ENCODE measurements at places on chromosomes 16 and 17.

DNA sequence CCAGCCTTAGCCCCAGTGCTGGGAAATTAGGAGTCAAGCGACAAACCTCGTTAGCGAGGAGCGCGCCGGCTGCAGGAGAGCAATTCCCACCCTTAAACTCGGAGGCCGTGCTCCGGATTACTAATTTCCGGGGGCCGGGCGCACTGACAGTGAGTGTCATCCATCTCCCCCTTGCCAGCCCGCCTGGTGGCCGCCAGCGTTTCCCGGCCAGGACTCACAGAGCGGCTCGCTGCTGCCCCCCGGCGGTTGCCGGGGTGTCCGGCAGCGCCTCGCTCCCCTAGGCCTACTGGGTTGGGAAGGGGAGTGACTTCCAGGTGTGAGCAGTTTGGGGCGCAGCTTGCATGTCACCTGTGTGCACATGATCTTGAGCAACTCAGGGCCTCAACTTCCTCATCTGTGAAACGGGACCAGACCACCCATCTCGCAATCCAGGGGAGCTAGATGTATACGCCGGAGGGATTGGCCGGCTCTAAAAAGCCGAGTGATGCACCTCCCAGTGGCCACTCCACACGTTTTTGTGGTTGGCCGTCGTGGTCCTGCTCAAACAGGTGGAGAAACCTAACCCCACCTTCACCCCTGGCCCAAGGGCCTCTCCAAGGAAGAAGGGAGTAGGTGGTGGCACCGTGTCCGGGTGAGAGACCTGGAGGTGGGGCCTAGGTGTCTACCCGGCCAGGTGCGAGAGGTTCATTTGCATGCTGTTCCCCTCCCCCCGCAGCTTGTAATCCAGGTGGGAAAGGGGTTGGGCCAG, 2.5 kb upstream of the GSE1 start:
- DNase-seq = peak; percentile 89

DNA sequence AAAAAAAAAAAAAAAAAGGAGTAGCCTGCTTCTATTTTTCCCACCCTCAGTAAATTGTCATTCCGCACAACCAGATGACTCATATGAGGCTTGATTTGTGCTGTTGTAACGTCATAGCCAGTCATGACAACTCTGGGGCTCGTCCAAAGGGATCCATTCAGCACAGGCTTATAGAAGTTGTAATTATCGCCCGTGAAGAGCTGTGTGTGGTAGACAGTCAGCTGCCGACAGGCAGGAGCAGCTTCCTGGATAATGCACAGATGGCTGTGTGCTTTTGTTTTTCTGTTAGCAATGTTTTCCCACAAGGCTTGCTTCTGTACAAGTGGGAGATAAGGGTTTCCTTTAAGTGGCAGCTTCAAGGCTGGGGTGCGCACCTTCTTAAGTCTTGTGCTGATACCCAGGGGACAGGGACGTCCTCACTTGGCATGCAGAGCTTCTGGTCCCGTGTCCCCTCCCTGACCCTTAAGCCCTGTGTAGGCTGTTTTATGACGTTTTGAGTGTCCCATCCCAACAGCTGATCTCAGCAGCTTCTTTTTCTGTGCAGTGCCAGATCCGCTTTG, 26.0 kb downstream of the SNX29 start:
- no peak for DNase-seq

DNA sequence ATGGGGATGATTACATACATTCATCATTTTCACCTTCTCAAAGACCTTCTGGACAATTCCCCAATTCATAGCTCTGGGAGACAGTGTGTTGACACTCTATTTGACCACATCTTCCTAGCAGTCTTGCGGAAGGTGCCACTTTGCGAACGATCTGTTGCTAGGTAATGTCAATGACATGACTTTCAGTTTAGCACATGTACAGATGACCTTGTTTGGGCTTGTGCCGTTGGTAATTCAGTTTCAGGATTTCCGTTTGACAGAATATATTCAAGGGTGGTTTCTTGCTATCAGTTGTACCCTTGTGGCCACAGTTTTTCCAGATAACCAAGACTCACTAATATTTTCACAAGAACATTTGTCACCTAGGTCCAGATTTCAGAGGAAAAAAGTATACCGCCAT, 478.2 kb downstream of the WWOX start:
- DNase-seq = no peak

- DNase-seq = no peak
Measured at GRCh38 chr17:33396818-33397217, 103.7 kb upstream of the ASIC2 start.

DNA sequence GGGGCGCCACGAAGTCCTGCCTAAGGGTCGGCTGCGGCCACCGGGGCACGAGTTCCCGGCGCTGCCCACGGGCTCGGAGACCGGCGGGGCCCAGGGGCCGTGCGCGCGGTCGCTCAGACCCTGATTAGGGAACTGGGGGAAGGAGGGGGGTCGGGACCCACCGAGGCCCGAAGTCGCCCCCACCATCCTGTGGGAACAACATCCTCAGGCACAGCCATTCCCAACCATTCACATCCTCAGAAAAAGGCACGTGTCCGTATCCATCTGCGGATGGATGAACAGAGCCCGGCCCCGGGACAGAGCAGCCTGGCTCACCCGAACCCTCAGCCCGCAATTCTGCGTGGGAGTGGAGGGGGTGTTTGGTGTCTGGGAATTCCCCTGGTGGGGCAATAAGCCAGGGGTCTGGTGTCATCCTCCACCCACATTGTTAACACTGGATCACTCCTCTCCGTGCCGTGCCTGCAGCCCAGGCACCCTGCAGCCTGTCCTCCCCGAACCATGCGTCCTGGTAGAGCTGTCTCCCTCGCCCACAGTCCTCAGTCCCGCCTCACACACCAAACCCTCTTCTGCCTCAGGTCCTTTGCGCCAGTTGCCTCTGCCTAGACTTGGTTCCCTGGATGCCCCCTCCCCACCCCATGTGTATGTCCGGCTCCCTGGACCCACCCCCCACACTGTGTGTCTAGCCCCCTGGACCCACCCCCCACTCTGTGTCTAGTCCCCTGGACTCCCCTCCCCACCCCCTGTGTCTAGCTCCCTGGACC, 789 bp upstream of the CCDC57 start:
- DNase-seq = peak; percentile 75

DNA sequence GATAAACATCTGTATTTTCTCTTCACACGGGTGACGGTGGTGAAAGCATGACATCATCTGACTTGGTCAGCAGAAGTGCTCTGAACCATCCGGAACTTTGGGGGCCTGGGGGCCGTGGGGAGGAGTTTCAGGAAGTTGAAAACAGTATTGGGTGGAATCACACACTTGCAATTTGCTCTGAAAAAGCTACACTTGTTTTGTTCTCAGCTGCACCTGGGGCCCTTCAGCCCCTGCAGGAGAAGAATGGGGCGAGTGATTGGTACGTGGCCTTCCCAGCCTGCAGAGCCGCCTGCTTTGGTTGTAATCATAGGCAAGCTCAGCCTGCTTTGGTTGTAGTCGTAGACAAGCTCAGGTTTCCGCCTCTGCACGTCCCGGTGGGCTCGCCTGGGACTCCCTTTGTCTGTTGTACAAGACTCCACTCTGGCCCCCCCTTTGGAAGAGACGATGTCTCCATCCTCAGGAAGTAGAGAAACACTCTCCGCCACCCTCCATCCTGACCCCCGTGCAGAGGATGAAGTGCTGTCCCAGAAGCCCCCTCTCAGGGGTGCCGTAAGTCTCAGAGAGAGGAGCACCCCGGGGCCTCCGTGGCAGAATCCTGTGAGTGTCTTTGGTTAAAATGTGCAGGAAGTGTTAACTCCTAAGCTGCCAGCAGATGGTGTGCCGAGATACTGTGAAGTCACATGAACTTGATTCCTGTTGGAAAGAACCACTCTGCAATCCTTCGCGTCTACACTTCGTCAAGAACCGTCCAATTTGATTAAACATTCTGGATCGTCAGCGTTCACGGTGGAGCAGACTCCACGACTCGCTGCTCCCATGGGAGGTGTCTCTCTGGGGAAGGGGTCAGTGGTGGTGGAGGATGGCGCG, 5.4 kb downstream of the BANP start:
- DNase-seq = peak; percentile 79

DNA sequence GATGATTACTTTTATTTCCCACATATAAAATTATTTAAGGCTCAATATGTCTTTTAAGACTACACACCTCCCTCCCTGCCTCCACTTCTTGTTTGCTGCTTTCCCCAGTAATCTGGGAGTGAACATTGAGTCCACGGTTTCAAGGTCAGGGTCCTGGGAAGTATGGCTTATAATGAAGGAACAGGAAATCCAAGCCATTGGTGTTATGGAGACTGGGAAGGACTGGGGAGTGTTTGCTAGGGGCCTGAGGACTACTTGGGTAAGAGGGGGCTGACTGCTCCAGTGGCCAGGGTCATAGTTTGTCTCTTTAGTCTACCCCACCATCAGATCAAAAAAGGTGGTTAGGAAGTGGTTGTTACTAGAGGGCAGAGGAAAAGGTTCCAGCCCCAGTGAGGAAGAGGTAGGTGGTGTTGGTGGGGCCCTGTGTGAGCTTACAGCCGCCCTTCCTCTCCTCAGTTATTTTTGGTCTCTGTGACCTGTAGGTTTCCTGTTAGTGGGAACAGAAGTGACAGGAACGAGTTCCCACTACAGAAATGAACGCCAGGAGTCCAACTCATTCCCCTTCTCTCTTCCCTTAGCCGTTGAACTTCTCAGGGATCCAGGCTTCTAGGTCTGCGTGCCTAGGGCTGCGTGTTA, 742 bp upstream of the SLC16A13 start:
- DNase-seq = peak; percentile 74

DNA sequence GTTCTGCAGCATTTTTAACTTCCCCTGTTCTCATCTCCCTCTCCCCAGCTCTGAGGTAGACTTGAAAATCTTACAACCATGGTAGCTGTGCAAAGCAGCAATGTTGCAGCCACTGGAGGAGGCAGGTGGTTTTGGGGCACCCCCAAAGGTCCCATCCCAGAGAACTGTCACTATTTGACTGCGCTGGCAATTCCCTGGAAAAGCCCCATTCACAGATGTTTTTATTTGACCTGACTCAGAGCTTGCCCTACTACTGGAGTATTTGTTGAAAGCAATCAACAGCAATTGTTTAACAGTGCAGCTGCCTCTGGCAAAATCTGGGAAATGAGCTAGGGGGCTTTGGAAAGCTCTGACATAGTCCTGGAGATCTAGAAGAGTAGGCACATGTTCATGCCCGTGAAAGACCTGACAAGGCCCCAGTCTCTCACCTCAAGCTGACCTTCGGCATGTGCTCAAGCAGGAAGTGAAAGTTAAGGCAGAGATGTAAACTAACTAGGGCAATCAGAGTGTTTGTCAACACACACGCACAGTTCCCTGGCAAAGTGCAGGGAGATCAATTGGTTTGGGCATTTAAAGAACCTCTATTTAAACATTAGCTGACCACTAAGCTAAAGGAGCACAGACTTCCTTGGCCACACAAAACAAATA, 19.7 kb upstream of the PIK3R5 start:
- no peak for DNase-seq

DNA sequence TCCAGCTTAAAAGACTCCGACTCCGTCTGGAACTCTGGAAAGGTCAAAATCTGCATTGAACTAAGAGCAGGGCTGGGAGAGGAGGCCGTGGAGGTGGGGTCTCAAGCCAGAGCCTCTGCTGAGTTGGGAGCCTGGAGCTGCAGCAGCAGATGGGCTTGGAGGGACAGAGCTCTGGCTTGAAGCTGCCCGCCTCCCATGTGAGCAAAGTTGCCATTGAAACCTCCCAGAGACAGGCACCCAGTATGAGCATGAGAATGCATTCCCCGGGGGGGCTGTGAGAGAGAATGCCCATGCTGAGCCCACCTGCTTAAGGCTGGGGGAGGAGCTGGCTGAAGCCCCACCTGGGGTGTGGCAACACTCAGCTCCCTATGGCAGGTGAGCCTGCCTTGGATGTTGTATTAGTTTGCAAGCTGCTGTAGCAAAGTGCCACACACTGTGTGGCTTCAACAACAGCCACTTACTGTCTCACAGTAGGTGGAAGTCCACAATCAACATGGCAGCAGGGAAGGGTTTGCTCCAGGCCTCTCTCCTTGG, 9.6 kb downstream of the KIF19 start:
- no peak for DNase-seq

DNA sequence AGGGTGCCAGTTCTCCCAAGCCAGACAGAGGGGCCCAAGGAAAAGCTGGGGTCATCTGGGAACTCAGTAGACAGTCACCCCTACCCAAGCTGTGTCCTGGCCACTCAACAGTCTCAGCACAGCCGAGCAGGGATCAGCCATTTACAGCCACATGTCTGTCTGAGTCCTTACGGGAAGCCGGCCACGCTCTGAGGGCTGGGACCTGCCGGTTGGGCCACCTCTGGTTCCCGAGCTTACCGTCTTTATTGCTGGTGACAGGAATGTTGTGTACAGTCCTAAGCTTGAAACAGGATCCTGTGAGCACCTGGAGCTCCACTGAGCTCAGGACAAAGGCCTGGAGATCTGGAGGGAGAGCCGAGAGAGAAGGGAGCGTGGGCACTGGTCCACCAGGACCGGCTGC, 59.8 kb downstream of the TIMM22 start:
- DNase-seq = no peak

GRCh38 chr16:11258553-11259492, 2.8 kb upstream of the SOCS1 start:
- peak; percentile 65 for DNase-seq

DNA sequence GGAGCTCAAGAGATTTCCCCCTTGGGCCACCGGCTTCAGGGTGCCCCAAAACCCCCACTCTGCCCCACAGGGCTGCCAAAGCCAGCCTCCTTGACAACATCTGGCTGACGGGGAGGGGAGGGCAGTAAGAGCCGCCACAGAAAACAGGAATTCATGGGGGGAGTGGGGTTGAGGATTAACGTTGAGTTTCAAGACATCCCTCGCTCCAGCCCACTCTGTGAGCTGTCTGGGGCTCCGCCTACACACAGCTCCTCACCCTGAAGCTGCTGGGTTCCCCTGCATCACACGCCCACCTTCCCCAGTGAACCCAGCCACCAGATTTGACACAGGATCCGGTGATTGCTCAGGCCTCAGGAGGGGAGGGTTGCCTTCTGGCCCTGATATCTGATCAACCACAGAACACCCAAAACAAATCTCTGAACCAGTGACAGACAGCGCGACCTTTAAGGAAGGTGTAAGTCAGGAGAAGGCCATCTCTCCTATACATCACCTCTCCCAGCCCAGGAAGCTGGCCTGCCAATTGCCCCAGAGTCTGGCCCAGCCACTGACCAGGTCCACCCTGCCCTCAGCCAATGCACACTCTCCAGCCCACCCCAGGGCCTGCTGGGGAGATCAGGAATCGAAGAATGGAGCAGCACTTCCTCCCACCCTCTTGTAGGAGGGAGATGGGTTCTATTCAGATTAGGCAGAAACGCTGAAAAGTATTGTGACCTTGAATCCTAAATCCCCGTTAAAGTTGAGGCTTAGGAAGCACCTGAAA, 132.1 kb downstream of the CLEC16A start:
- peak; percentile 11 for DNase-seq

DNA sequence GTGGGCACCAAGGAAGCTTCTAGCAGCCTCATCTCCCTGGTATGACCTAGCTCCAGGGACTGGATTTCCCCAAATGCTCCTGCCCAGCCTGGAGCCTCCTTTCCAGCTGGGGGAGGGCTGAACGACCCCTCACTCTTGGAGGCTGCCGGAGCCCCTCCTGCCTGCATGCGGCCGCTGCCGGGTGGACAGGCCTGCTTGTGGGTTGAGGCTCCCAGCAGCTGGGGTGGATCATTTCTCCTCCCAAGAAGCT, 213.6 kb downstream of the SEC14L1 start:
- no peak for DNase-seq
